ENCODE measurements at places on chromosomes 3 and 15.
A peak's percentile ranks its signal among the peaks of the same experiment; 100 is the strongest.

- no peak for DNase-seq
These were observed 759.4 kb downstream of the NSUN3 start for GRCh38 chr3:94822298-94822697.

- DNase-seq, result no peak
These were observed 1092.2 kb upstream of the CFAP20DC start for GRCh38 chr3:60142009-60142408.

DNA sequence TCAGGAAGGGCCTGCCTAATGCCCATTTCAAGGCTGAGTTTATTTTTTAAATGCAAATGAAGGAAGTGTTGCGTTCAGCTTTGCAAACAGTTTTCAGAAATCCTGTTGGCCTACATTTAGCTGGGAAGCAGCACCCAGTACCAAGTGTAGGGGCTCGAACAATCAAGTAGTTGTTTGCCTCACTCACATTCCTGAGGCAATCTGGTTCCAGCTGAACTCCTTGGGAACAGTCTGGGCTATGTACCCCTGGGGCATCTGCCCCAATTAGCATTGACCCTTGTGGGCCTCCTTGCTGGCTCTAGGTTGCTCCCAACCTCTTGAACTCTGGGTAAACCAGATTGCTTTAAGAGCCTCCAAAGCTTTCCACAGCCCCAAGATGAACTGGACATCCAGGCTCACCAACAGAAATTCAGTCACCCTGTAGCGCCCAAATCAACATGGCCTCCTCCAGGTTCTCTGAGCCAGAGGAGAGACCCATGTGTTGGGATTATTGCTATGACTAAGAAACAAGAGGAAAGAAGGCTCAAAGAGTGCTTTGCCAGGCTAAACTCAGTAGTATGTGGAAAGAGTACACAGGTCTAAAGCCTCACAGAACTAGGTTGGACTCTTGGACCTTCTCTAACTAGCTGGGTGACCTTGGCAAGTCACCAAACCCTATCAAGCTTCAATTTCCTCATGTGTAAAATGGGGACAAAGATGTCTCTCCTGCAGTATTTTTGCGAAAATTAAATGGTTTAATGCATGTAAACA is 532.7 kb downstream of the SOX2 start:
- DNase-seq, result peak; percentile 77

- DNase-seq, result peak; percentile 53
These were observed 4.1 kb upstream of the GCSAM start for GRCh38 chr3:112136959-112137693.

Measured in renal cortical epithelial cell (primary cell).